ENCODE measurements at places on chromosomes 6 and 20. TPM values are rescaled to one million over a fixed set of nuclear protein-coding genes. Genes with fewer than 3 reads are reported as not detected.

MYLK4 gene
- 0.28 TPM for total RNA-seq

MEP1A gene
- total RNA-seq = not detected

ECT2L gene
- total RNA-seq = not detected

GPR63 gene
- 0.28 TPM for total RNA-seq

SLC17A1 gene
- not detected for total RNA-seq

NRN1 gene
- under 0.01 TPM for total RNA-seq

EFCAB8 gene
- under 0.01 TPM for total RNA-seq

SOX18 gene
- total RNA-seq = 0.19 TPM

GCNT2 gene
- 0.19 TPM for total RNA-seq

HUS1B gene
- 0.77 TPM for total RNA-seq

BHLHE23 gene
- total RNA-seq = not detected

RNF217 gene
- 21.1 TPM for total RNA-seq

VNN1 gene
- under 0.01 TPM for total RNA-seq

POU5F1 gene
- 0.38 TPM for total RNA-seq

MTG2 gene
- 19.9 TPM for total RNA-seq

GJE1 gene
- not detected for total RNA-seq

LY86 gene
- not detected for total RNA-seq

LHFPL5 gene
- total RNA-seq = not detected

RIPOR3 gene
- 13.2 TPM for total RNA-seq

SMAP1 gene
- total RNA-seq = 17.8 TPM

KHDC1 gene
- total RNA-seq = 2.3 TPM

NTSR1 gene
- total RNA-seq = under 0.01 TPM

PACRG gene
- under 0.01 TPM for total RNA-seq

SEMG2 gene
- total RNA-seq = not detected

CLDN20 gene
- not detected for total RNA-seq

TNF gene
- not detected for total RNA-seq

NELFE gene
- total RNA-seq = 180 TPM

GPX5 gene
- not detected for total RNA-seq

PBOV1 gene
- not detected for total RNA-seq

DEF6 gene
- total RNA-seq = 1.3 TPM

MAPK14 gene
- 56.0 TPM for total RNA-seq

ADGRG6 gene
- 1.3 TPM for total RNA-seq

OPRL1 gene
- total RNA-seq = 0.19 TPM

PRSS16 gene
- total RNA-seq = 0.19 TPM

BANF2 gene
- total RNA-seq = not detected

CD83 gene
- 3.1 TPM for total RNA-seq

TSHZ2 gene
- total RNA-seq = 1.4 TPM

COL12A1 gene
- 163 TPM for total RNA-seq

TULP4 gene
- total RNA-seq = 117 TPM

GABRR2 gene
- total RNA-seq = 0.56 TPM

PKHD1 gene
- total RNA-seq = under 0.01 TPM

ASF1A gene
- 11.8 TPM for total RNA-seq

BNIP5 gene
- total RNA-seq = not detected

SIM1 gene
- total RNA-seq = under 0.01 TPM

RARS2 gene
- 53.8 TPM for total RNA-seq

ADGRB3 gene
- not detected for total RNA-seq

RNF114 gene
- 150 TPM for total RNA-seq

RHAG gene
- not detected for total RNA-seq

SCAND1 gene
- 64.8 TPM for total RNA-seq

TRIM15 gene
- not detected for total RNA-seq

ENPP5 gene
- total RNA-seq = 5.6 TPM

MRAP2 gene
- 3.7 TPM for total RNA-seq

LZTS3 gene
- total RNA-seq = 8.2 TPM

SCUBE3 gene
- 26.5 TPM for total RNA-seq

C6orf58 gene
- 0.19 TPM for total RNA-seq

DCDC2 gene
- total RNA-seq = 1.7 TPM

BMP5 gene
- 1.1 TPM for total RNA-seq

All from regular cardiac myocyte (primary cell).